Stimulated activated CD8-positive, alpha-beta memory T cell treated with anti-CD3 and anti-CD28 coated beads, Interleukin-7, amount 100 ng/mL, for 1 hour (primary cell): ENCODE measurements at places on chromosomes 11 and 22.

DNA sequence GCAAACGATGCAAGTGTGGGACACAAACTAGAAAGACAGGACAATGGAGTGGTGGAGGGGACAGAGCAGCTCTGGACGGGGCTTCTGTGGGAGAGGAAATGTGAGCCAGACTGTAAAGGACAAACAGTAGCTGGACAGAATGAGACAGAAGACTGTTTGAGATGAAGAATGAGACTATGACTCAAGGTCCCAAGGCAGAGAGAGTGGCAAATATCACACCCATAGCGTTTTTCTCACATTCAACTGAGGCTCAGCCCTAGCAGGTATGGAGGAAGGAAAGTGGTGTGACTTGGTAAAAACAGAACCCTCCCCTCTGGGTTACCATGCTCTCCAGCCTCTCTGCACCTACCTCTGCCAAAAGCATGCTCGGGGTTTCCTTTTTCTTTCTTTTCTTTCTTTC lies 96.5 kb downstream of the RPL27A start:
- DNase-seq = no peak

GRCh38 chr11:45322891-45323600 lies 36.9 kb upstream of the SYT13 start:
- DNase-seq = no peak

DNA sequence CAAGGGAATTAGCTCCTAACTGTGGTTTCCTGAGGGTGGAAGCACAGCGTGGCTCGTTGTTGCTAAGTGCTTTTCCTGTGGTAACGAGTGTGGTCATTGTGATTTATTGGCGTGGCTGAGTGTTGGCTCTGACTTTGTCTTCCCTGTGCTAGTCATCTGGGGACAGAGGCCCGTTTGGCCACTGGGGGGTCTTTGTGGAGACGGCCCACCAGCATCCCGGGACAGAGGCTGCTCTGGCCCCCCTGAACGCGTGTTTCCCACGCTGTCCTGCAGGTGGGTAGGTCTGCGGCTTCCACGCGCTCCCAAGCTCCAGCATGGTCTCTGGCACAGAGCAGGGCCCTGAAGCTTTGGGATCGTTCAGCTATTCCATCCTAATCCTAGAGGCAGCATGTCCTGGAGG lies 1040.0 kb downstream of the TBC1D22A start:
- no peak for DNase-seq

DNA sequence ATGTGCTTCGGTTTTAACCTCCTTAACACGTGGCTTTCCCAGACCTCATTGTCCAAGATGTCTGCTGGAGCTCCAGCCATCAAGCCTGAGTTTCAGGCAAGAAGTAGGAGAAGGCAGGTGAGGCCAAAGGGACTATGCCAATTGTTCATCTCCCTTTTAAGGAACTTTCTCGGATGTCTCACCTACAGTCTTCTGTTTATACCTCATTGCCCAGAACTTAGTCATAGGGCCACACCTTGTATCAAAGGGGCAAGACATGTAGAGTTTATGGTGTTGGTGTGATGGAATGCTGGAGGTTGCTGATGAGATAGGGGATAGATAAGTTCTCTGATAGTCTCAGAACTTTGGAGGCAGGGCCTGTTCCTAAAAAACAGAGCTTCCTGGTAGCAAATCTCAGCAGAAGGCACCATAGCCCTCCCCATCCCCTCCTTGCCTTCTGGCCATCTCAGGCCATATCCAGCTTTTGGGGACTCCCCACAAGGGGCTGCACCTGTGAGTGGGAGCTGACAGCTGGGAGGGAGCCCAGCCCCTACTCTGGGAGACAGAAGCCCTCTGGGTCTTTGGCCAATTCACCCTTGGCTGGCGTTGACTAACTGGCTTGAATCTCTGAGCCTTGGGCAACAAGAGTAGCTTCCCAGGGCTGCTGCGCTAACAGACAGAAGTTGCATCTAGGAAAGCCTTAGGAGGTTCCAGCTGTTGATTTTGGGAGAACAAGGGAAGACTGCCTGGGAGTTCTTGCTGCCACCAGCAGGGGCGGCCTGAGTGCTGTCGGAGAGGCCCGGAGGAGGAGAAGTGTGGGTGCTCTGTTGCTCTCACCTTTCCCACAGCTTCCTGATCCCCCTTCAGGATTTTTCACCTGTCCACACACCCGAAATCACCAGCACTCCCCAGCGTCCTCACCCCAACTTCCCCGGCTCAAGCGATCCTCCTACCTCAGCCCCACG lies 149.8 kb upstream of the THY1 start:
- no peak for DNase-seq

- DNase-seq = no peak
These were observed 27.1 kb downstream of the PARVA start for GRCh38 chr11:12404436-12404835.

GRCh38 chr22:40499209-40499623 lies 128.8 kb downstream of the SGSM3 start:
- DNase-seq = no peak

DNA sequence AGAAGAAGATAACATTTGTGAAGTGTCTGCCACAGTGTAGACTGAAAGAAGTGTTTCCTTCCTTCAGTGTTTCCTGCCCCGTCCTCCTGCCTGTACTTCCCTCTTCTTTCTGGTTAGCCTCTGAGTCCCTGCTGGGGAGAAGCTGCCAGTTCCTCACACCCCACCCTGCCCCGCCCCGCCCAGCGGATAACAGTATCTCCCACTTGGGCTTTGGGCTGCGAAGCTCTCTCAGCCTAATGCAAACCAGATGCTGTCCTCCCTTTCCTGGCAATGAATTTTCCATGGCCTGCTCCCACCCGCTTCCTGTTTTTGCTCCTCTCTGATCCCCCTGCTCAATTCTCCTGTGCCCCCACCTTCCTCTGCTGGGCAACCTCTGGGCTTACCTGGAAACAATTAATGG lies 5.2 kb upstream of the RAB3IL1 start:
- no peak for DNase-seq
